ENCODE measurements at places on chromosomes 11 and 22.

DNA sequence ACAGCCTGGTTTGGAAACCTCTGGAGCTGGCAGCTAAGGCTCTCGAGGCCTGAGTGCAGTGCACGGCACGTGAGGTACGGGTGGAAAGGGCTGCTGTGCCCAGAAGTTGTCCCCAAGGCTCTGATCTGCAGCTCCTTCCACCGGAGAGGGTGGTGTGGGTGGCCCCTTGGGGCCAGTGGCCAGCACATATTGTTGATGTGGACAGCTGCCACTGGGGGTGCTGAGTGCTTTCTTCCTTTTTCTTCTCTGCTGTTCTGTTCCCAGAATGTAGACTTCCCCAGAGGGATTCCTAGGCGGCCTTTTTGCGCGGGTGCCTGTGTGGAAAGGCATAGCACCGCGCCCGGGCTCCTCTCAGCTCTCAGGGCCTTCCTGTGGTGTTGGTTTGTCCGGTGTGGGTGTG lies 1476.5 kb downstream of the TBC1D22A start:
- no peak for DNase-seq

- DNase-seq: no peak
These were observed 55.3 kb downstream of the OTOG start for GRCh38 chr11:17602105-17603001.

DNA sequence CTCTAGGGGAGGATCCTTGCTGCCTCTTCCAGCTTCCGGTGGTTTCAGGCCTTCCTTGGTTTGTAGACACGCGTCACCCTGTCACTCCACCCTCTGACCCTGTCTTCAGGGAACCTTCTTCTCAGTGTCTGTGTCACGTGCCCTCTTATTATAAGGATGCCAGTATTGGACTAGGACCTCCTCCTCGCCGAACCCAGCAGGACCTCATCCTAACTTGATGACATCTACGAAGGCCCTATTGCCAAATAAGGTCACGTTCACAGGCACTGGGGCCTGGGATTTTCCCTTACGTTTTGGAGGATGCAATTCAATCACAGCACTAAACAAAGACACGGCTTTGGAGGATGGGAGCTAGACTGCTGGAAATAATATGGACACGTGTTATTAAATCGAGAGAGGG lies 408.7 kb downstream of the BRD1 start:
- DNase-seq: no peak

- DNase-seq: peak; percentile 96
These were observed 593 bp upstream of the POLDIP3 start for GRCh38 chr22:42615092-42615859.

DNA sequence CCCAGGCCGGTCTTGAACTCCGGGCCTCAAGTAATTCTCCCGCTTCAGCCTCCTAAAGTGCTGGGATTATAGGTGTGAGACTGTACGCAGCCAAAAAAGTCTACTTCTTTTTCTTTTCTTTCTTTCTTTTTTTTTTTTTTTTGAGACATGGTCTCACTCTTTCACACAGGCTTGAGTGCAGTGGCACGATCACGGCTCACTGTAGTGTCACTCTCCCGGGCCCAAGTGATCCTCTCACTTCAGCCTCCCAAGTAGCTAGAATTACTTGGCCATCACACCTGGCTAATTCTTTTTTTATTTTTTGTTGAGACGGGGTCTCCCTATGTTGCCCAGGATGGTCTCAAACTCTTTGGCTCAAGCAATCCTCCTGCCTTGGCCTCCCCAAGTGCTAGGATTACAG lies 3.6 kb upstream of the UBE2L3 start:
- DNase-seq: no peak

All from CD4-positive, alpha-beta T cell treated with Interleukin-15 for 1 hour (primary cell).